ENCODE measurements at places on chromosomes 4 and X.

GRCh38 chrX:7143941-7144525 lies 3.5 kb upstream of the STS start:
- no peak for DNase-seq

- peak; percentile 65 for DNase-seq
These were observed 18.6 kb upstream of the RNF128 start for GRCh38 chrX:106707771-106708454.

DNA sequence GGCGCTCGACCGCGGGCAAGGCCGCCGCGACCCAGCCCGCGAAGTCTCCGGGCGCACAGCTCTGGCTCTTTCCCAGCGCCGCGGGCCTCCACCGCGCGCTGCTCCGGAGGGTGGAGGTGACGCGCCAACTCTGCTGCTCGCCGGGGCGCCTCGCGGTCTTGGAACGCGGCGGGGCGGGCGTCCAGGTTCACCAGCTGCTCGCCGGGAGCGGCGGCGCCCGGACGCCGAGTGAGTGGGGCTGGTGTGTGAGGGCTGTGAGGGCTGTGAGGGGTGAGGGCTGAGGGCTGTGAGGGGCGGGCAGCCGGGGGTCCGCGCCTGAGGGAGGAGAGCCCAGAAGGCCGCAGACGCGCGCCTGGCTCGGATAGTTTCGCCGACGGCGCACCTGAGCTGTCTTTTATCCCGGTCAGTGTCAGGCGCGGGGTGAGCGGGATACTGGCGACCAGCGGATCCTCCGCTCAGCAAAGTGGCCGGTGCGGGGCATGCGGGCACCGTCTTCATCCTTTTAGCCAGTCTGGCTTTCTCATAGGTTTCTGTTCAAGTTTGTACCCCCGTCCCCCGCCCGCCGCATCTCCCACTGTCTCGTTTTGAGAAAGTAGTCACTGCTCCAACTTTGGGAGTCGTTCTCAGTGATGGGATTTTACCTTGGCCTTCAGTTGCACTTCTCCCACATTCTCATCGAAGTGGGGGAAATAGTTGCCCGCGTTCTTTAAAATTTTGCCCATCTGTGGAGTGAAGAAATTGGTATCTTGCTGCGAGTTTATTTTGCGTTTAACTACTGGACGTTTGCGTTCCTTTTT lies 586 bp downstream of the HERC5 start:
- peak; percentile 68 for DNase-seq

DNA sequence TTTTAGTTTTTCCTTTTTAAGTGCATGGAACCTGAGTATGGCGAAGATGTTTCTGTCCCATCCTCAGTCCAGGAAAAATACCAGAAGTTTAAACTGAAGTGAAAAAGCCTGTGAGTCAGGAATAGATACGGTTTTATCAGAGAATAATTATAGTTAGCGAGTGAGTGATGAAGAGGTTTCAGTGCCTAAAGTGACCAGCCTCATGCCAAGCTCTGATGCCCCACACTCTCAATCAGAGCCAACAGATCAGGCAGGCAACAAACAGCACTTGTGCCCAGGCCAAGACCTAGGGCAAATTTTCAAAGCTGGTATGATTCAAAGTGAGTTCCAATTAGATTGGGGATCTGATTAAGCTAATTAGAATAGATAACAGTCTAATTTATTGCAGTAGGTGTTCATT lies 212.8 kb upstream of the NRK start:
- no peak for DNase-seq

DNA sequence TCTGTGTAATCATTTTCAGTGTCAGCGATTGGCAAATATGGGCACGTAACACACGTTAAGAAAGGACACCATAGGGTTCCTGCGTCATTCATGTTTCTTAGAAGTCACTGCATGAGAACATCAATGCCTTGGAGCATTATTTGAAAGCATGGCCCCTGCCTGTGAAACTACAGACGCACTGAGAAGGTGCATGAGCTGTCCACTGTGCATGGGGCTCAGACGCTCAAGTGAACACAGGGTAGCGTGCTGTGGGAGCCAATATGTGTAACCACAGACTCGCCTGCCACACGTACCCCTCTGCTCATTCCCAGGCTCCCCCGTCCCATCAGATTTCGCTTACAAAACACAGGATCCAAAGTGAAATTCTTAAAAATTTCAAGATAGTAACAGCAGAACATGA lies 6.5 kb downstream of the PPP2R2C start:
- no peak for DNase-seq

DNA sequence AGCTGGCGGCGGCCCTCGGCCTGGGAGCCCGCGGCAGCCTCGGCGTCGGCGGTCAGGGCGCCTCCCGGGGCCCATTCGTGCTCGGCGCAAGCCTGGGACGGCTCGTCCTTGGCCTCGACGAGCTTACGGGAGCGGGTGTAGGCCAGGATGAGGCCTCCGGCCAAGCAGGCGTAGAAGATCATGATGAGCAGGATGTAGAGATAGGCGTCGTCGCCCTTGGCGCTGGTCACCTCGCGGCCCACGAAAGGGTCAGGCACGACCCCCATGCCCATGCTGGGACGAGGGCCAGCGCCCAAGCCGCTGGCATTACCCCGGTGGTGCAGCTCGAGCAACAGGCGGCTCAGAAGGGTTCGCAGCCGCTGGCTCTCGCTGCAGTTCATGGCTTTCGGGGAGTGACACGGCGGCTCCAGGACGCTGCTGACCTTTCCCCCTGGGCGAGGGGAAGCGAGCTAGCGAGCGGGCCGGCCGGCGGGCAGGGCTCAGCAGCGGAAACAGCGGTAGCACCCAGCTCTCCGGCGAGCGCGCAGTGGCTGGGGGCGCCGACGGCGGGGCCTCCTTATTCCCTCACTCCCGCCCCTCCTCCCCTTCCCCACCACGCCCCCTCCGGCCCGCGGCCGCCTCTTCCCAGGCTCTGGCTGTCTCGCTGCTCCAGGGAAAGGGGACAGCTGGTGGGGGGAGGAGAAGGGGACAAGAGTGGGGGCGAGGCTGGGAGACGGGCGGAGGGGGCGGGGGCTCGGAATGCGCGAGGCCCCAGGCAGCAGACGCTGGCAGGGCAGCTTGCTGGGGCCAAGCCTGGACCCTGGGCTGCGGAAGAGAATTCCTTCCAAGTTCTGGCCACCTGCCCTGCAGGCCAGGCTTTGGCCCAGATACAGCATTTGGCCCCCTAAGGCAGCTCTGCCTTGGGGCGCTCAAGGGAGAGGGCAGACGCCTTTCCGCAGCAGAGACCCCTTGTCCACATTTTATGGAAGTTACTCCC lies at the start of gene KCNE5:
TSS of gene KCNE5 (minus strand) at position 532 of the 976 bp plus-strand sequence. CDS start at position 380, 152 bp downstream.
- no peak for DNase-seq

GRCh38 chrX:39966176-39966575 lies 131.6 kb downstream of the BCOR start:
- DNase-seq: no peak

DNA sequence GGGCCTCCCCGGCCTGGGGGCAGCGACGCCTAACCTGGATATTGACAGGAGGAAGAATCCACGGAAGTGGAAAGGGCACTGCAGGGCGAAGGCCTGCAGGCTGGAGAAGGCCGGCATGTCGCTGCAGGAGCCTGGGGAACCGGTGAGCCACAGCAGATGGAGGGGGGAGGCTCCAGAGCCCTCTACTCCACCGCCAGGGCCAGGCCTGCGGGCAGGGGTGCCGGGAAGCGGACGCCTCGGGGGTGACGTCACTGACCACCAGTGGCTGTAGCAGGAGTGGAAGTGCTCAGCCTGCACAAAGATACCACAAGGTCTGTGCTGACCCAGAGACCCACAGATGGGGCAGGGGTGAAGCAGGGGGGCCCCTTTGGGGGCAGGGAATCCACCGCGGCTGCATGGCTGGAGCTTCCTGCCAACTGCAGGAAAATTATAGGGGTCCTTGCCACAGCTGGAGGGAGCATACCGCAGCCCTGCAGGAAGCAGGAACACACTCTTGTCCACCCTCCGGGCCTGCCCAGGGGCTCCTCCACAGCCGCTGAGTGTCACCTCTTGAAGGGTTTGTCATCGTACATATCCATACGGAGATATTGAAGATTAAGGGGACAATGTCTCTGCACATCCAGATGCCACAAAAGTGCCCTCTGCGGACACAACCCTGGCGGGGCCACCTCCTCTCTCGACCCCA lies 7.6 kb upstream of the HTRA3 start:
- no peak for DNase-seq

- DNase-seq: peak; percentile 49
These were observed 2.0 kb downstream of the ARSJ start for GRCh38 chr4:113977526-113977855.

DNA sequence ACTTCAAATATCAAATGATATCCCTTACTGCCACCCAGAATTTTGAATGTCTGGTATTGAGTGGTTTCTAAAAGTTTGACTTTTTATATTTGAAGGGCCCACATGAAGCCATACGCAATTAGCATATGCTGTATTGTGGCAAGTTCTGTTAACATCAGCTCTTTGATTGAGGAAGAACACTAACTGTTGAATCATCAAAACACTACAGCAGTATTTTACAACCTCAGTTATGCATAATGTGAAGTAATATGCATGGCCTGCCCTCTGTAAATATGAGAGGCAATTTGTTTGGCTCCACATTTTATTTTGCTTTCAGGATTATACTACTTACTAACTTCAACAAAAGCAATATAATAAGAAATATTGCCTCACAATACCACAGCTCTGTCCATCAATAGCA lies 62.2 kb upstream of the DMD start:
- no peak for DNase-seq

DNA sequence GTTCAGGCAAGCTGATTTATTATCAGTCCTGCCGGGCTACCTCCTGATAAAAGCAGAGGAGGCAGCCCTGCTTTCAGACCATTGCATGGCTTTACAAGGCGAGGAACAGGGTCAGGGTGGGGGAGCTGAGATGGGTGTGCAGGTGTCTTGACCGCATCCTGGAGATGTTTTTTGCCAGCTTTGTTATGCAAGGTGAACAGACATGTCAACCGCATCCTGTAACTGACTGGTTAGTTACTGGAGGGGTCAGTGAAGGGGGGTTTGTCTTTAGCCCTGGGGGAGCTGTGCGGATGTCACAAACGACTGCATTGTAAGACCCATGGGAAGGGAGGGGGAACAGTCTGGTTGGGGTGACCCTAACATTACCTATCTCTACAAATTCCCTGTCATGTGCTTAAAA lies 10.0 kb downstream of the ADAM29 start:
- DNase-seq: no peak

- DNase-seq: no peak
These were observed 374.2 kb downstream of the FBXO8 start for GRCh38 chr4:173909294-173909693.

DNA sequence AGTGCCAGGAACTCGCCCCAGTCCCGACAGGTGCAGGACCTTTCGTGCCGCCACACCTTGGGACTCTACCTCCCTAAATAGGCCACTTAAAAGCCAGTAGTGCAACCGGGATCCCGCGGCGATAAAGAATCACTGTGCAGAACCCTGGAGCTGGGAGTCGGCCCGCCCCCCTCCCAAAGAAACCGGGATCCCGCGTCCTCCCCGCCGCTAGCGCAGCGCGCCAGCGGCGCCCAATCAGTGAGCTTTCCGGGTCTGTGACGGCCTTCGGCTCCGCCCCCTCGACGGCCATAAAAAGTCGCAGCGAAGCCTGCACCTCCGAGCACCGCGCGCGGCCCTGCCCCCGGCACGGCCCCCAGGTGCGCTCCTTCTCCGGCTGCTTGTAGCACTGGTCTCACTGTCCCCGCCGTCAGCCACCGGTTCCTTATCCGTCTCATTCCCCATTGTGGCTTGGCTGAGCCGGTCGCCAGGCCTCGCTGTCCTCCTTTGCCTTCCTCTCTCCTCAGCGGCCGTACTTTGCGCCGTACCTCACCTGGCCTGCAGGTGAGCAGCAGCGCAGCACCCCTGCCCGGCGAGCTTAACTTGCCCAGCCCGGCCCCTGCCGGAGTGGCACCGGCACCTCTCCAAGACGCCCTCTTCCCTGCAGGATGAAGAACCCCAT lies at the start of gene LRAT:
TSS of gene LRAT (plus strand) at position 318 of the 658 bp plus-strand sequence. CDS start at position 645, 327 bp downstream.
- no peak for DNase-seq

GRCh38 chr4:123649645-123650391 lies 253.2 kb downstream of the SPRY1 start:
- peak; percentile 96 for DNase-seq
